ENCODE measurements at places on chromosomes 1 and 21. TPM values are rescaled to one million over a fixed set of nuclear protein-coding genes. Genes with fewer than 3 reads are reported as not detected.
A peak's percentile ranks its signal among the peaks of the same experiment; 100 is the strongest.

DNA sequence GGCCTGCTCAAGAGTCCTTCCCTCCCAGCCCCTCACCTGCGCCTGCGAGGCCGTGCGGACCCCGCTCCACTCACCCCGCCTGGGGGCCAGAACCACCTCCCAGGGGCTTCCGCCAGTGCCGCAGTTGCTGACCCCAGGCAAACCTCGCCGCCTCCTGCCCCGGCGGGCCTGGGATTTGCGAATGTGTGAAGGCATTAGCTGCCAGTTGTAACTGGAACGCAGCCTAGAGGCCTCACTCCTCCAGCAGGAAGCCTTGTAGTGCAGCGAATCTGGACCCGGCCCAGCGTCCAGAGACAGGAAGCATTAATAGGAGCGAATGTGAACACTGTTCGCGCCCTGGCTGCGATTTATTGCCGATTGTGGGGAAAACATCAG is 140.9 kb upstream of the ARHGEF16 start:
- peak overlapping the region; percentile 17 for H3K4me3 ChIP-seq
- no peak for DNase-seq
- peak overlapping the region; percentile 92 for H3K27ac ChIP-seq

Gene FAM3B
- not detected for total RNA-seq

Gene NBPF10
- total RNA-seq: 2.8 TPM

- peaks cover 4% of the 10 kb centered on the region for H3K4me1 ChIP-seq
- H3K4me3 ChIP-seq: no peak overlapping the region
- no peaks in the 10 kb centered on the region for H3K27me3 ChIP-seq
- no peak for DNase-seq
Measured at GRCh38 chr1:156869455-156869854, 8.8 kb downstream of the NTRK1 start.

DNA sequence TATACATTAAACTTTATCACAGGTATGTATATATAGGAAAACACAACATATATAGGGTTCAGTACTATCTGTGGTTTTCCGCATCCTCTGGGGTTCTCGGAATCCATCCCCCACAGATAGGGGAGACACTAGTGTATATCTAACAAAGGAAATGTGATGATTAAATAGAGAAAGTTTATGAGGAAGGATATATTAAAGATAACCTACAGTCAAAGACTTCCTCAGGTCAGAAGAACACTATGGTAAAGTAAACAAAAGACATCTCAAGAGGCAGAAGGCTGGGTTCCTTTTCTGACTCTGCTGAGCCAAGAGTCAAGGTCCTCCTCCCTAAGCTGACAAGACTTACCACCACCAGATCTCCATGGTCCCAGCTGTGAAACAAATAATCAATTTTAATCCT is 12.1 kb downstream of the USP24 start:
- H3K4me3 ChIP-seq: no peak overlapping the region
- no peak for DNase-seq
- H3K4me1 ChIP-seq: peaks cover 27% of the 10 kb centered on the region

DNA sequence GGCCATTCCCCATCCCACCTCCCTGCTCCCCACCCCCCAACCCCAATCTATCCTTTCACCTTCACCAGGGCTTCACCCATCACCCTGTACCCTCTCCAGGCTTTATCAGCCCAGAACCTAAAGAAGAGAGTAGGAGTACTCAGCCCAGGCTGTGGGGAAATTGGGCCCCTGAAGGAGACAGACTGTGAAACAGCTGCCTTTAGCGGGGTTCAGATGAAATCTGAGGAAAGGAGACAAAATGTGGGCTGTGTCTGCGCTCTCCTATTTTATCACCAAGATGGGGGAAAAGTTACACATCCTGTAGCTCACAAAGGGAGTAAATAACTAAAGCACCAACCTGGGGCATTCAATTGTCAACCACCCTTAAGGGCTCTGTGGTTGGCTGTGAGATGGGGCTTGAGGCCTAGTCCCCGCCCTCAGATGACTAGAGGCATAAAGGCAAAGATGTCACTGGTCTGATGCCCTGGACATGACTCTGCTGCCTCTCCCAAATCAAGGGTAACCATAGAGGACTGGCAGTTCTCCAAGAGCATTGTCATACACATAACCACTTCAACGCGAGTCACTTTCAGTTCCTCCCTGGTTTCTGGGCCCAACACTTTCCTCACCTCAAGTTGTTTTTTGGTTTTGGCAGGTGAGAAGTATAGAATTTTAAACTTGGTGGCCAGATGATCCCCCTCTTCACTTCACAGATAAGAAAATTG is 30.0 kb downstream of the SLC27A3 start:
- H3K27me3 ChIP-seq: no peaks in the 10 kb centered on the region
- no peak overlapping the region for H3K4me3 ChIP-seq
- peak overlapping the region; percentile 45 for H3K27ac ChIP-seq
- no peaks in the 10 kb centered on the region for H3K4me1 ChIP-seq
- peak; percentile 81 for DNase-seq
- peaks cover 6% of the 10 kb centered on the region for H3K36me3 ChIP-seq
